ENCODE measurements at places on chromosomes 7 and 10. TPM values are rescaled to one million over a fixed set of nuclear protein-coding genes. Genes with fewer than 3 reads are reported as not detected.

DNA sequence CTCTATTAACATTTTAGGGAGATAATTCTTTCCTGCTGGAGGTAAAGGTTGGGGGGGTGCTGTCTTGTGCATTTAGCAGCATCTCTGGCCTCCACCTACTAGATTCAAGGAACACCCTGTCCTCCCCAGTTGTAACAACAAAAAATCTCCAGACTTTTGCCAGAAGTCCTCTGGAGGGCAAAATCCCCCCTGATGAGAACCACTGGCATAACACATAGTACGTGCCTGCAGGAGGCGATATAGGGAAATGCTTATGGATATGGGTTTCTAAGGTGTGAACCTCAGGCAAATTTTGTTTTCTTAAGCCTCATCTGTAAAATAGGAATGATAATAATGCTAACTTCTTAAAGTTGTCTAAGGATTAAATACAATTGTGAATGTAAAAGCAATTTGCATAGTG is 2.9 kb upstream of the OSBPL3 start:
- DNase-seq = no peak

DNA sequence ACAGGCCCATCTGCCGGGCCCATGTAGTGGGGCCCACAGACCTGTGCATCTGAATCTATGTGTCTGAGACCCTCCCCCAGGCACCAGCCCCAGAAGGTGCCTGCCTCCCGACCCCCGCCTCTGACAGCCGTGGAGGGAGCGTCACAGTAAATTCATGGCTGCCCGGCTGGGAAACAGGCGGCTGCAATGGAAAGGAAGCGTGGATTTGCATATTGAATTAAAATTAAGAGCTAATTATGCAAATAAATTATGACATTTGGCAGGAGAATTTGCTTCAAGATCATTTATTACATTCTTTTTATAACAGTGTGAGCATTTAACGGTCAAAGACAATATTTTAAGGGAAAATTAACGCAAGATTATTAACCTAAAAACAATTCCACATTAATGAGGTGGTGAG is 92.3 kb downstream of the HIF1AN start:
- no peak for DNase-seq

DNA sequence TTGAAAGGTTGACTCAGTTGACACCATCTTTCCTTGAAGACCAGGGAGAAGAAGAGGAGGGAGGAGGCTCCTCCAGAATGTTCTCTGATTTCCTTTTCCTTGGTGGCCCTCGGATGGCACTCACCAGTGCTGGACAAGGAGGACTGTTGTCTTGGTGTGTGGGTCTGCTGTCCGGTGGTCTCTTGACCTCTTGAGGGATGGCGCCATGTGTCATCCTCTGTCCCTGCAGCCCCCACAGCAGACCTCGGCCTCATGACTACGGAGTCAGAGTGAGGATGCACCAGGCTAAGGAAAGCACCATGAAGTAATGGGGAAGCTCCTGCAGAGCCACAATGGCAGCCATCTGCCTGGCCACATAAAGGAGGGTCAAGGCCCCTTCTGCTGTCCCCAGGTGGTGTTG is 475.0 kb downstream of the GLRX3 start:
- no peak for DNase-seq

DNA sequence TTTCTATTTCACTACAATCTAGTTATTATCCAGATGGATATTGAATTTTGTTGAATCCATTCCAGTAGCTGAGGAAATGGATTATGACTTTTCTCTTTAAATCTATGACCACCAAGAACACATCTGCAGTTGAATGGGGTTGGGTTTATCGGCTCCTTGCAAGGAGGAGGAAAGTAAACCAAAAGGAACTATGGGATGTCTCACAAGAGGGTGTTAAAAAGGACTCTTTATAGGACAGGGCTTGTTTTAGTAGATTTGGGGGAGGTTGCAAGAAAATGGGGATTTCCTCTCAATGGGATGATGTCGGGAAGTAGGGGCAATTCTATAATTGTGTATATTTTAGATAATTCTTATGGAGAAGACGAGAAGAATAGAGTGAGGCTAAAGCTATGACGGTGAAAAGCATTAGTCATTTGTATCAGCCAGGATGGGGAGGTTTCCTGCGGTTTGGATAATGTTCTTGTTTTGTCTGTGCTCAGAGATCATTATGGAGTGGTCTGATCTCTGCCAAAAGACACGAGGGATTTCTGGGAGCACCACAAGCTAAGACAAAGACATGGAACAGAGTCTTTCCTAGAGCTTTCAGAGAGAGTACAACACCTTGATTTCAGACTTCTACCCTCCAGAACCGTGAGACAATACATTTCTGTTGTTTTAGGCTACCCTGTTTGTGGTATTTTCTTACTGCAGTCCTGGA is 5.3 kb upstream of the LRRC61 start:
- DNase-seq = peak; percentile 65

DNA sequence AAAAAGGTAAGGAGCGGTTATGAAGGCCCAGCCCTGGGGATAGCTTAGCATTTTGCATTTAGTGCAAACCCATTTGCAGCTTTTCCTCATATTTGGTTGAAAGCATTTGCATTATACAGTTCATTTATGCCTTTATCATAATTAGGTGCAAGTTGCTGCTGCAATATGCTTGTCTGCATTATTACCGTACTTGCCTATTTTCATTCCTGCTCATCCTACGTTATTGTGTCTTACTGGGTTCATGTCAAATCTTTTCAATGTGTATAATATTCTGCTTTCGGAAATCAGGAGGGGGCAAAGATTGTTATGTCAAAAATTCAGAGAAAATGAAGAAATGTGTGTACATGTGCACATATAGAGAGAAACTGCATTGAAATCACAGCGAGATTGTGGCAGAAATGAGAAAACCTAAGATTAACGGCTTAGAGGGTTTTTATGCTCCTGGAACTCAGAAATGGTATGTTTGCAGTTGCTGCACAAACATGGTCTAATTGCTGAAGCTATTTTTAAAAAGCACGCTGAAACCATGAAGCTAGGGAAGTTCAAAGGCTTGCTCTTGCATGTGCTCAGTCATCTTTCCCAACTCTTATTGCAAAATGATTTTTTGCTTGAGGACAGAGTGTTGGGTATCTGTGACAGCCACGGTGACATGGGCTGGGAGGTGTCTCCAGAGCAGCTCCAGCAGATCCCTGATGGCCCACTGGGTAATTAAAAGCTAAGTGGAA is 613.2 kb downstream of the SDK1 start:
- no peak for DNase-seq

DNA sequence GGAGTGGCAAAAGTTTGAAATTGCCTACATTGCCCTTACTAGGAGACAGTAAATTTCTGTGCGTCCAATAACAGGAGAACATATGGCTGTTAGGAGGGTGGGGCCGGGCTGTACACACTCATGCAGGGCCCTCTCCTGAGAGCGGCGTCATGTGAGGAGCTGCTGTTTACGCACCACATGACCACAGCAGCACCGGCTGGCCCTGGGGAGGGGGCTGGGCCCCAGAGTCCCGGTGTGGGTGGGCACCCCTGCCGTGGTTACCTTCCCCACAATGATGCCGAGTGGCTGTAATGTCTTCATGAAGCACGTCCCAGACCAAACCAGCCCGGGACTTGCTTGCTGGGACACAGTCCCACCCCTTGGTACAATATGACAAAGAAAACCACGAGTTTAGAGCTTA is 308.7 kb downstream of the DNAJB6 start:
- no peak for DNase-seq

DNA sequence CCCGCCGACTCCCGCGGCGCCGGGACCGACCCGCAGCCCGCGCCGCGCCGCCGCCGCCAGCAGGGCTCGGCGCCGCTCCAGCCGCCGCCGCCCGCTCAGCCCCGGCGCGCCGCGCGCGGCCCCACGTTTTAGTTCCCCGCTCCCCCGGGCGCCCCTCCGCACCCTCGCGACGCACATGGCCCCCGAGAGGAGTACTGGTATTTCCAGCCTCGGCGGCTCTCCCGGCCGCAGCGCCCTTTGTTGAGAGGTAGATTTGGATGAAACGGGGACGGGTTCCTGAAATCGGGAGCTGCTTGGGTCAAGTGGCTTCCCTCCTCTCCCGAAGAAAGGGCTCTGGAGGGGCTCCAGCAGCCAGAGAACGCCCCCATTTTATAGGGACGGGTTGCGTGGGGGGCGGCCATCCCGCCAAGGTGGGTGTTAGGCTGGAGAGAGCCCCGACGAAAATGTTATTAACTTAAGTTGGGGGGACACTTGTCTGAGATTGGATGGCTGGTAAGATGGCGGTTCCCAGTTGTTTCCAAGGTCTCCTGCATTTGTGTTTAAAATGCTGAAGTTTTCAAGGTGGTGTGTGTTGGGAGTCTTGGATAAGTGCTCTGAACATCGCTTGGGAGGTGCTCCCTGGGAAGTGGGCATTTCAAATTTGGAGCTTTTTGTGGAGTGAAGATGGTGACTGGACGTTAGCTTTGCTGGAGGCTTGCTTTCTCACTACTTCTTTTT is 1.2 kb downstream of the BMI1 start:
- DNase-seq = peak; percentile 64

DNA sequence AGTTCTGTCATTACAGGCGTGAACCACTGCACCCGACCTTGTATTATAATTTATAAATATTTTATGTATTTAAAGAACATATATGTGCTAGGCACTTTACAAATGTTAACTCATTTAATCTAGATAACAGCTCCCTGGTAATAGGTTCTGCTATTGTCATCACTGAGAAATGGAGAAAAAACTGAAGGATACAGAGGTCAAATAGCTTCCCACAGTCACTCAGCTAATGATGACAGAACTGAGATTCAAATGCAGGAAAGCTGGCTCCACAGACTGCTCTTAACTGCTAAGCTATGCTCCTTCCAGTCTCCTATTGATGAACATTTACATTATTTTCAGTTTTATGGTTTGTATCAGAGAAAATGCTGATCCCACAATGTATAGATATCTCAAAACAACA is 28.9 kb downstream of the NXPH1 start:
- no peak for DNase-seq

DNA sequence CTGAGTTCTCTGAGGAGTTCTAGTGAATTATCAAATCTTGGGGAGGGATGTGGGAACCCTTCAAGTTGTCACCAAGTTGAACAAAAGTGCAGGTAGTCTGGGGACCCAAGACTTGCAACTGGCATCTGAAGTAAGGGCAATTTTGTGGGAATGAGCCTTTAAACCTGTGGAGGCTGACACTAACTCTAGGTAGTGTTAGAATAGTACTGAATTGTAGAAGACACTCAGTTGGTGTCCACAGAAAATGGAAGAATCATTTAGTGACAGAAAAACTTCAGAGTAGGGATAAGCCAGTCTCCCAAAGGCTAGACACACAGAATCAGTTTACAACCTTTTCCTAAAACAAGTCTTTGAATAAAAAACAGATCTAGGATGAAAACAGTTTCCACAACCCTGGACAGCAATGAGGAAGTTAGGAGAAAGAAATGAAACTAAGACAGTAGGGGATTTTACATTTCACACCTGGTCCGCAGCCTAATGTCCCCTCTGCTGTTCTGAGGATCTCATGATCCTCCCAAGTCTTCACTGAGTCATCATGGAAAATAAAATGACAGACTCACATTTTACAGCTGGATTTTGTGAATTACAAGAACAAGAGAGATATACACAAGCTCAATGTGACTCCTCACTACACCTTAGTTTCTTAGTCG is 23.0 kb upstream of the ING3 start:
- DNase-seq = no peak

DNA sequence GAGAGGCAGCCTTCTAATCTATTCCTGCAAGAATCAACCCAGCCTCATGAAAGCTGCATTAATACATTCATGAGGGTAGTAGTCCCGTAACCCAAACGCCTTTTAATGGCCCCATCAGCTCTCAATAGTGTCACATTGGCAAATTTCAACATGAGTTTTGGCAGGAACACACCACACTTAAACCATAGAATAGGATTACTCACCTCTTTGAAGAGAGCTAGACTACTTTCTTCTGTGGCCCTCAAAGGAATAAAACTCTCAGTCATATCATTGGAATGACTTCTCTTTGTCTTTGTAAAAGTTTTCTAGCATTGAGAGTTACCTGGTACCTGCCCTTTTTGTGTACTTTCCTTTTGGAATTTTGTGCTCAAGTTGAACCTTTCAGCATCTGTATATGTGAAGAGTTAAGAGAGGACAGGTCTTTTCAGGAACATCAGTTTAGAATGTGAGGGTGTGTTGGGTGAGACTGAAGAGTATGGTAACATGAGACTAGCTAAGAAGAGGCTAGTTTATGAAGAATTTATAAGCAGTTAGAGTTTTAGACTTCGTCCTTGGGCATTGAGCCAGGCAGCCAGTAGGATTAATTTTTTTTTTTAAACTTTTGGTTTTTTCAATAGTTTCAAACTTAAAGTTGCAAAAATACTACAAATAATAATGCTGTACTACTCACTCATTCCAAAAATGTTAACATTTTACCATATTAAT is 92.6 kb downstream of the MLLT10 start:
- DNase-seq = no peak

GRCh38 chr7:126806614-126807013 is 446.1 kb downstream of the GRM8 start:
- no peak for DNase-seq

- DNase-seq = no peak
These were observed 133.4 kb downstream of the LRRC4 start for GRCh38 chr7:127897704-127898454.

Gene CADPS2
- total RNA-seq = 8.6 TPM

Gene FGFR2
- total RNA-seq = 7.4 TPM

Measured in Caki2 (cell line).